ENCODE measurements at places on chromosomes 16 and 17.
A peak's percentile ranks its signal among the peaks of the same experiment; 100 is the strongest.

- no peak for DNase-seq
Observed at GRCh38 chr17:10613775-10614513, 43.2 kb downstream of the MYH3 start.

- no peak for DNase-seq
Observed at GRCh38 chr17:55601874-55602364, 90.7 kb upstream of the SMIM36 start.

DNA sequence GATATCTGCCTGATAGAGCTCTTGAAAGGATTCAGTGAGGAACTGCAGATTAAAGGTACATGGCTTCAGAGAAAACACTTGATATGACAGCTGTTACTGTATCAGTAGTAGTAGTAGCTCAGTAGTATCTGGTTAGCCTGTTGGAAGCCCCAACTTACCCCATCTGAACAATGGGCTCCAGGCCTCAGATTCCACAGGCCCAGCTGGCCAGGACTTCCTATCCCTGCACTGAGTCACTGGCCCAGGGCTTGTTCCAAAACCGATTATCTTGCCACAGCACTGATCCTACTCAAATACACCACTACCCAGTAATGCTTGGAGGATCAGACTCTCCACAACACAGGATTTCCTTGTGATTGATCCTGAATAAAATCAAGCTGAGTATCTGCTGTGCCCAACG is 32.6 kb downstream of the DCUN1D3 start:
- DNase-seq, result no peak

GRCh38 chr17:55728833-55729232 is 6.2 kb upstream of the TMEM100 start:
- no peak for DNase-seq

DNA sequence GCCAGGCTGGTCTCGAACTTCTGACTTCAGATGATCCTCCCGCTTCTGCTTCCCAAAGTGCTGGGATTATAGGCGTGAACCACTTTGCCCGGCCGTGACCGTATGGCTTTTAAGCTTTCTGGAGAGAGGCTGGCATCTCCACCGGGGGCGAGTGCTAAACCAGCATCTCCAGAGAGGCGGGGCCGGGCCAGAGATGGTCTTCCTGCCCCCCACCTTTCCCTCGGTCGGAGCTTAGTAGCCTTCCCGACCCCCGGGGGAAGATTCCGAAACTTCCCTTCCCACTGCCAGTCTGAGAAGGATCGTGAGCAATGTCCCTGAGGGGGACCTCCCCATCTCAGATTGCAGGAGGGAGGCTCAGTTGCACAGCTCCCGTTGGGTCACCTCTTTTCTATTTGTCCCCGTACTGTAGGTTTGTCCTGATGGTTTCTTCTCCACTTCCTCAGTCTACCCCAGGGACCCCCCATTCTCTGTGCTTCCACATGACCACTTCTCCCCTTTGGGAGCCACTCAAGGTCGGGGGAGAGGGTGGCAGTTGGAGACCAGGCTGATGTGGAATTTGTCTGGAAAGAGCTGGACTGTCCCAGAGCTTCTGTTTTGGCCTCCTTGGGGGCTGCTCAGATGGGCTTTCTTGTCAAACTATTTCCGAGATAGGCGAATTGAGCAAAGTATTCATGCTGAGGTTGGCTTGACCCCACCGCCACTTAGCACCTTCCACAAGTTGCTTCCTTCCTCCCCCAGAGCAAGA is 18.2 kb downstream of the IGF2BP1 start:
- DNase-seq, result no peak

DNA sequence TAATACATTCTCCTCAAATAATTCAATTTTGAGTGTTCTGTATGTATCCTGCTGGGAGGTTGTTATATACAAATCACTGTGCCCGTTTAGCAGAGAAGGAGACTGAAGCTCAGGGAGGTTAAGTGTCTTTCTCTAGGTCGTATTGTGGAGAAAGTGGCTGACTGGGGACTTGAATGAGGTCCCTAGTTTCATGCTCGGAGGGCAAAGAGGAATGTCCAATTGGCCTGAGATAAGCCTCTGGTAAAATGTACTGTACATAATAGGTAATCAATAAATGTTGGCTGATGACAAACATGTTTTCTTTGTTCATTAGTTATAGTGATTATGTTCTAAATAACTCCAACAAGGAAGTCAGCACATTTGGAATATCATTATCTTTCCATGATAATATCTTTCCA is 442.6 kb downstream of the UTP18 start:
- DNase-seq, result no peak

DNA sequence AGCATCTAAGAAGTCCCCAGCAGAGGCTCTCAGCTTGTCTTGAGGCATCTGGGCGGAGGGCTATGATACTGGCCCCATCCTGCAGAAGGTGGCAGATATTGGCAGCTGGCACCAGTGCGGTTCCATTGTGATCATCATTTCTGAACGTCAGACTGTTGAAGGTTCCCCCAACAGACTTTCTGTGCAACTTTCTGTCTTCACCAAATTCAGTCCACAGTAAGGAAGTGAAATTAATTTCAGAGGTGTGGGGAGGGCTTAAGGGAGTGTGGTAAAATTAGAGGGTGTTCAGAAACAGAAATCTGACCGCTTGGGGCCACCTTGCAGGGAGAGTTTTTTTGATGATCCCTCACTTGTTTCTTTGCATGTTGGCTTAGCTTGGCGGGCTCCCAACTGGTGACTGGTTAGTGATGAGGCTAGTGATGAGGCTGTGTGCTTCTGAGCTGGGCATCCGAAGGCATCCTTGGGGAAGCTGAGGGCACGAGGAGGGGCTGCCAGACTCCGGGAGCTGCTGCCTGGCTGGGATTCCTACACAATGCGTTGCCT is at the start of gene CIITA:
CIITA (plus strand) TSS at position 404 of the 543 bp plus-strand sequence; CDS start at position 533, 129 bp downstream.
- peak; percentile 30 for DNase-seq

GRCh38 chr17:798246-798645 is 16.1 kb downstream of the MRM3 start:
- DNase-seq, result no peak

DNA sequence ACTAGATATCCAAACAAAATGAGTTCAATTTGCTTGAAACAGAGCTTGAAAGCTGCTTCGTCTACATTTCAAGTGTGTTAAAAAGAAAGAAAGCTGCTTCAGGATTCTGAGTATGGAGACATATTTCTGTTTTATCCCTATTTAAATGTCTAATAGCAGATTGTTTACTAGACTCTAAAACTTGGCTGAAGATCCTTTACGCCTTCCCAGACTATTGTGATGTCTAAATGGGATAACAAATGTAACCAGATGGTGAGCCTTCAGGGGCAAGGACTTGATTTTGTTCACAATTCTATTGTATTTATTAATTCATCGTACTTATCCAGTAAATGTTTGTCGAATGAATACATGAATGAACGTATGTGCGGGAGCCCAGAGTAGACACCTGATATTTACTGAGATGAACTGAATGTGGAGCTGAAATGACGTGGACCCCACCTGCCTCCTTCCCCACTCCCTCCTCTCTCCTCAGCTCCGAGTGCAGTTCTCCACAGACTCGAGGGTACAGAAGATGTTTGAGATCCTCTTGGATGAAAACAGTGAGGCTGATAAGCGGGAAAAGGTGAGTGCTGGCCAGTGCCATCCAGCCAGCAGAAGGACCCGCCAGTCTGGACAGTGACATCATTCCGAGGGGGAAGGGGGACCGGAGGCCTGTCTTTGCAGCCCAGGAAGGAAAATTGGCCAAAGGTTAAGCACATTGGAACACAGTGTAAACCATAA is 5.0 kb downstream of the UNC45B start:
- DNase-seq, result no peak
